ENCODE measurements at places on chromosomes 1 and 21.

DNA sequence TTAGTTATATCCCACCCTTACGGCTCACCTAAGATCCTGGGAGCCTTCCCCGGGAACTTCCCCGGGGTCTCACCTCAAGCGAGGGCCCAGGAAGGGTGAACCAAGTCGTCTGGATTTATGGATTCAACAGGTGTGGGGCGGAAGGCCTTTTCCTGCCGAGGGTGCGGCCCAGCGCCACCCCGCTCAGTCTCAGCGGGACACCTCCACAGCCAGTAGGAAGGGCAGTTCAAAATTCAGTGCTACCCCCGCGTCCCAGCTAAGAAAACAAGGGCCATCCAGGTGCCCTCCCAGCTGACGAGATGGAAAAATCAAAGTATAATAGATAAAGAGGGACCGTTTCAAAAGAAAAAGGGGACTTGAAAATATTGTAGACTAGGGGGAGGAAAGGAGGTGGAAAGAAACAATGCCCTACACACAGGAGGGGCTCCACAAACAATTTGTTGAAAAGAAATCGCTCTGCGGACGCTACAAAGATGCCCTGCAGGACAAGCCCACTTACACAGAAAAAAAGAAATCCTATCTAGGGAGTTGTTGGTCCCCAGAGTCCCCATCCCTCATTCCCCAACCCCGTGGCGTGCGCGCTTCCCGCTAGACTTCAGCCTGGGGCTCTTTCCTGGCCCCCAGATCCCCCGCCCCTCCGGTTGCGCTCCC lies 1.3 kb downstream of the SLC2A1 start:
- no peak for DNase-seq

DNA sequence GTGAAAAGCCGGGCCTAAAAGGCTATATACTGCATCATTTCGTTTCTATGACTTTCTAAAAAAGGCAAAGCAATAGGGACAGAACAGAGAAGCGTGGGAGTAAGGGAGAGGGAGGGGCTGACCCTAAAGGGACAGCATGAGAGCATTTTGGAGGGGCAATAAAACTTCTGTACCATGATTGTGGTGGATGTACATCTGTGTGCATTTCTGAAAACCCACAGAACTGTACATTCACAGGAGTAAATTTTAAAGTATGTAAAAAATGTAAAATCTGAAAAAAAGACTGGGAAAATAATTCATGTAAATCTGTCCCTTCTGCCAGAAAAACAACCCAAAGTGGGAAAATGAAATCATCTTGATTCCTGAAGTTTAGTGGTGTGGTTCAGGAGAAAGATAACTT lies 235.4 kb downstream of the CENPF start:
- DNase-seq, result no peak

DNA sequence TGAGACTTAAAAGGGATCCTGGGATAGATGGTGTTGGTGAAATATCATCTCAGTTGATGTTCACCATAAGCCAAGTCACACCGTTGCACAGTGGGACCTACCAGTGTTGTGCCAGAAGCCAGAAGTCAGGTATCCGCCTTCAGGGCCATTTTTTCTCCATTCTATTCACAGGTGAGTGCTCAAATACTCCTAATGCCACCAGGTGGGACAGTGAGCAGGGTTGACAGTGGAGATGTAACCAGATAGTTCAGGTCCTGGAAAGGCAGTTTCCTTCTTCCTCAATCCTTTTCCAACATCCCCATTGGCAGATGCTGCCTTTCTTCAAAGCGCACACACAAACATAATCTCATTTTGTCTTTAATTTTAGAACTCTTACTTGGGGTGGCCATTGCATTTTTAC lies 11.6 kb downstream of the CD160 start:
- DNase-seq, result no peak

- DNase-seq, result peak; percentile 5
Measured at GRCh38 chr1:233328142-233328921, 808 bp downstream of the MAP3K21 start.

DNA sequence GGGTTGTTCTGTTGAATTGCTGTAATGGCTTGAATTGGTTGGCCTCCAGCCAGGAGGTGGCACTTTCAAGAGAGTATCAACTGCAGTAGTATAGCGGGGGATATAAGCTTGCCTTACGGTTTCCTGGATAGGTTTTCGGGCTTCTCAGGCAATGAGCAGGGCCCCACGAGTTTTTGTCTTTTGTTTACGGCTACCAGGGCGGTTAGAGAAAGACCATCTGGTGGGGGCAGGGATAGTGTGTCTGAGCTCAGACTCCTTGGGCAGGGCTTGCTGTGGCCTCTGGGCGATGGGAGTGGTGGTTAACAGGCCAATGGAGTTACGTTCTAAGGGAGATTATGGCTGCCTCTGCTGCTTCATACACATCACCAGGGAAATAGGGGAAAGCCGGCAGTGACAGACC lies 62.8 kb downstream of the DTL start:
- no peak for DNase-seq

DNA sequence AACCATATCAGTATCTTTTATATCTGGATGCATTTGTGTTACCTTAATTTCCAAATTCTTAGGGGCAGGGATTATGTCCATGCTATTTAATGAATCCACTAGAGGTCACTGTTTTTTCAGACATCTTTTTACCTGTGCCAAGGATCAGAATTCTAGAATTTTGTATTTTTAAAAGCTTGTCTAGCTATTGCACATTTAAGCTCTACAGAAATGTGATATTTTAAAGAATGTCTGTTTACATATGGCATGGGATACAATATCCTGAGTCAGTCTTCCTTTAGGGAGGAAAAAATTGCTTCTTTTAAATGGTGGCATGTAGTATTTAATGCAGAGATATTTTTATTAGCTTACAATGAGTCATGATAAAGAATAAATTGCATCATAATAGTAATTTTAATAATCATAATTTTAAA lies 11.3 kb downstream of the RPAP2 start:
- DNase-seq, result no peak

DNA sequence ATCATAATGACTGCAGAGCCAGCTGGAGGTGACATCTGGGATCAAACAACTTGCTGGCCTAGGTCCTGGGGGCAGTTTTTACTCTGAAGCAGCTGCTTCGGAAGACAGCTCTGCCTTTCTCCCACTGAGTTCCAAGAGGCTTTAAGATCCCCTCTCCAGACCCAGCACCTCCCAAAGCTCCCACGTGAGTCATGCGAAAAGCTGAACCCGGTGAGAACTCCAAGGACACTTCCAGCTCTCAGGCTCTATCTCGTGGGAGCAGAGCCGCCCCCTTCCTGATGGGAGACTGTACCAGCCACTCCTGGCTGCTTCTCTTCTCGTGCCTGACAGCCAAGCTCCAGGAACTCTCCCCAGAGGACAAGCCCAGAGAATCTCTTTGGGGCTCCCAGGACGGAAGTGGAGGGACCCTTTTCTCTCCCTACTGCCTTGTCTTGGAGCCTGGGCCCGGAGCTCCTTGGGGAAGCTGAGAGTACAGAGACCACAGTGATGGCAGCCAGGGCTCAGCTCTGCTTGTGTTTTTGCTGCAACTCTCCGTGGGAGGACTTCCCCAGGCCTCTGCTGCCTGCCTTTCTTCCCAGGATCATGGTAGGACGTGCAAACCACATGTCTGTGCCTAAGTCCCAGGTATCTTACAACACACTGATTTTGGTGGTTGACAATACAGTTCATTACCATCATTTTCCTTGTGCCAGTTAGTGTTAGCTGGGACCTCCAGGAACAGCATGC lies 40.6 kb downstream of the STUM start:
- DNase-seq, result no peak

GRCh38 chr1:94795434-94795833 lies 24.7 kb upstream of the SLC44A3 start:
- no peak for DNase-seq

DNA sequence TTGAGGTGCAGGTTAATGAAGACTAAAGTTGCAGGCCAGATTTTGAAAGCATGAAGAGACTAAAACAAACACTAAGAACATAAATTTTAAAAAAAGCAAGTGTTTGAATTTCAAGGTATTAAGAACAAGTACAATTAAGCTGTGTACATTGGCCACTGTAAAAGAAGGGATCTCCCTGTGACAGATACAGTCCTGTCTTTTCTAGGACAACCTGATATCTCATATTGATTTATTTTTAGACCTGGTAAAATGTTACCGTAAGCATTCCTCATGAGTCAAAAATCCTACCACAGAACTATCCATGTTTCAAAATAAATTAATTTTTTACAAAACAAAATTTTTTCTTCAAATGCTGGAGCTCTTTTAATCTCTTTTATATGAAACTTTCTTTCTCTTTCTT lies 39.4 kb downstream of the SLC22A15 start:
- DNase-seq, result no peak

DNA sequence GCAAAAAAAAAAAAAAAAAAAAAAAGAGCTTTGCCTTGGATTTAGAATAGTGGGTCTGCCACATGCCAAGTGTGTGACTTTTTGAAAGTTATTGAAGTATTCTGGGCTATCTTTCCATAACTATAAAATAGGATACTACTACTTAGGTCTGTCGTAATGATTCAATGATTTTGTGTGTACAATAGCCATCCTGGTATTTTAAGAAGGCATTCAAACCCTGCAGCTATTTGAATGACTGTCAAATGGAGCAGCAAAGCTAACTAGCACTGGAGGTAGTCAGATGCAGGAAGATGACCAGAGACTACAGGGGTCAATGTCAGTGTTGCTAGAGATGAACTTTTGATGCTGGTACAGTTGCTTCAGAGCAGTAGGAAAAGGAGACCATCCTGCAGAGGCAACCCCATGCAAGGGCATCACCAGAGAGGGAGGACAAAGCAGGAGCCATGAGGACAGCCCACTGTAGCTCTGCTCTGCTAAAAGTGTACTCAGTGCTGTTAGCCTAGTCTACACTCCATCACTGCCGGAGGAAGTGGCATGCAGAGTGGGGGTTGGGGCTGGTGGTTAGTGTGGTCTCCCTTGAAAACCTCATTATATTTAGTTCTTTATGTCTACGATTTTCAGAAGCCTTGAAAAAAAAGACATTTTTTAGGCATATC lies 29.0 kb downstream of the DUSP10 start:
- DNase-seq, result peak; percentile 56

DNA sequence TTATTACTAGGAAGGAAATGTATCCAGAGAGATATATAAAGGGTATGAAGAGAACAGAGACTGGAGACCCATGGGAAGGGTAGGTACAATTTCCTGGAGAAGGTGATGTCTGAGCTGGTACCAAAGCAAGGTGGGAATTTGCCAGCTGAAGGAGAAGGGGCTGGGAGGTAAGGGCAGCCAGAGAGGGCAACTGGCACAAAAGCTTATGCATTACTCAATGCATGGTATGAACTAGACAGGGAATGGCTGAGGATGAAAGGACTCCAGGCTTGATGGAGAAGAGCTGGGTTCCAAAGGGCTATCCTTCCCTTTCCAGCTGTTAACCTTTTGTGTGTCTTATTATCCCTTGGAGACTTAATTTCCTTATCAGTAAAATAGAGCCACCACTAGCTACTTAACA lies 113.6 kb upstream of the GADD45A start:
- DNase-seq, result no peak

- no peak for DNase-seq
Measured at GRCh38 chr1:95209291-95209690, 24.7 kb upstream of the RWDD3 start.

- DNase-seq, result no peak
Measured at GRCh38 chr1:48917901-48918603, 141.4 kb upstream of the BEND5 start.

GRCh38 chr1:61581251-61581650 lies 143.7 kb downstream of the TM2D1 start:
- DNase-seq, result no peak

GRCh38 chr1:151309811-151310323 lies 17.3 kb downstream of the PI4KB start:
- DNase-seq, result no peak

DNA sequence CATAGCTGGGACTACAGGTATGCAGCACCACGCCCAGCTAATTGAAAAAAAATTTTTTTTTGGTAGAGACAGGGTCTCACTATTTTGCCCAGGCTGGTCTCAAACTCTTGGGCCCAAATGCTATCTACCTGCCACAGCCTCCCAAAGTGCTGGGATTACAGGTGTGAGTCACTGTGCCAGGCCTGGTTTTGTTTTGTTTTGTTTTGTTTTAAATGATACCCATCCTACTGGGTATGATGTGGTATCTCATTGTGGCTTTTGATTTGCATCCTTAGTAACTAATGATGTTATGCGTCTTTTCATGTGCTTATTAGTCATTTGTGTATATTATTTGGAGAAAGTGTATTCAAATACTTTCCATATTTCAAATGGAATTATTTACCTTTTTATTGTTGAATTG lies 142.3 kb downstream of the VPS13D start:
- no peak for DNase-seq

- no peak for DNase-seq
Measured at GRCh38 chr1:244370060-244370637, 81.6 kb downstream of the ADSS2 start.

GRCh38 chr1:179036844-179037465 lies 11.3 kb downstream of the FAM20B start:
- DNase-seq, result no peak

GRCh38 chr21:35063428-35064172 lies 14.5 kb upstream of the RUNX1 start:
- DNase-seq, result no peak

- DNase-seq, result no peak
Measured at GRCh38 chr1:159870704-159871103, 8.2 kb upstream of the VSIG8 start.

DNA sequence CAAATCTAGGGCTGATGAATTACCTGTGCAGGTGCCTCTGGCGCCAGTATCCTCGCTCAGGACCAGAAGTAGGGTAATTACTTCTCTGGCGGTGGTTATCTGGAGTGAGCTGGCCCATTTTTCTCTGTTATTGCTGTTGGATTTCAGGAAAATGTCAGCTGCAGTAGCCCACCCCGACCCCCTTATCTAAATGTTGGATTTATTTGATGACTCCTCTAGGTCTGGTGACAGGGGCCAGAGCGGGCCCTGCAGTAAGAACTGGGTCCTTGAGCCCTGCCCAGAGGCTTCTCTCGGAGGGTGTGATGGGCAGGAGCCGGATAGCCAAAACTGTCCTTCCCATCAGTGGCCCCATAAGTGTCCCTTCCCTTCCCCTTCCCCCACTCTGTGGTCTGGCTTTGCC lies 384.3 kb downstream of the PTPRU start:
- DNase-seq, result no peak

DNA sequence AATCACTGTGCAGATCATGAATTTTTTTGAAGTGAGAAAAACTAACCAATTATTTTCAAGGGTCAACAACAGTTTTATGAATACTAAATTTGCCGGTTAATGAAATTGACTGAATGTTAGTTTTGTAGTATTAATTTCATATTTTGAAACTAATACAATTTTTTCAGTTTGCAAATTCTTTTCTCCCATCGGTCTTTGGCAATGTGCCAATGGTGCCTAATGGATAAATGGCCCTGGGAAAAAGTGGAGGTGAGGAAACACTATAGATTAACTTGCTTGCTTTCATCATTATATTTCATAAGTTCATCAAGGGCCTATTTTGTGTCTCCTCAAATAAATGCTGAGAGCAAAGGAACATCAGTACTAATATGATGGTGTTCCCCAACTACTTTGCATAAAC lies 4.1 kb downstream of the C1orf141 start:
- DNase-seq, result no peak
